Stimulated activated naive CD4-positive, alpha-beta T cell treated with Interleukin-2 at 50 U/mL for 16 hours (primary cell): ENCODE measurements at places on chromosomes 3 and 15.

DNA sequence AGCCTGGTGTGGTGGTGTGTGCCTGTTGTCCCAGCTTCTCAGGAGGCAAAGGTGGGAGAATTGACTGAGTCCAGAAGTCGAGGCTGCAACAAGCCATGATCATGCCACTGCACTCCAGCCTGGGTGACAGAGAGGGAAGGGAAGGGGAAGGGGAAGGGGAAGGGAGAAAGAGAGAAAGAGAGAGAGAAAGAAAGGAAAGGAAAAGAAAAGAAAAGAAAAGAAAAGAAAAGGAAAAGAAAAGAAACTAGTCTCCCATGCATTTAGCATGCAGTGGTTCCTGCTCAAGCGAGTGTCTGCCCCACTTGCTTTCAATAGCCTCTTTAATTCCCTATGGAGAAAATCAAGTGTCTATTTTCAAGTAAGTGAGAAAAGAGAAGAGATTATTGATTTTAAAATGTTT, 20.6 kb upstream of the CAPN7 start:
- no peak for DNase-seq

GRCh38 chr15:59335207-59335786, 37.4 kb downstream of the MYO1E start:
- no peak for DNase-seq

DNA sequence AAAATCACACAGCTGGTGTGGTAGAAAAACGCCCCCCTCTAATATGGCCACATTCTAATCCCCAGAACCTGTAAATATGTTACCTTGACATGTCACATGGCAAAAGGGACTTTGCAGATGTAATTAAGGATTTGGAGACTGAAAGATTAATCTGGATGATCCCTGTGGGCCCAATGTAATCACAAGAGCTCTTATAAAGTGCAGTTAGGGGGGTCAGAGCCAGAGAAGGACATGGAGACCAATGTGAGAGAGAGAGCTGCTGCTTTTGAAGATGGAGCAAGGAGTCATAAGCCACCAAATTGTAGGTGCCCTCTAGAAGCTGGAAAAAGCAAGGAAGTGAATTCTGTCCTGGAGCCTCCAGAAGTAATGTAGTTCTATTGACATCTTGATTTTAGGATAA, 152.6 kb downstream of the PEX5L start:
- no peak for DNase-seq

- DNase-seq = no peak
Observed at GRCh38 chr3:192913540-192913939, 4.1 kb downstream of the MB21D2 start.

DNA sequence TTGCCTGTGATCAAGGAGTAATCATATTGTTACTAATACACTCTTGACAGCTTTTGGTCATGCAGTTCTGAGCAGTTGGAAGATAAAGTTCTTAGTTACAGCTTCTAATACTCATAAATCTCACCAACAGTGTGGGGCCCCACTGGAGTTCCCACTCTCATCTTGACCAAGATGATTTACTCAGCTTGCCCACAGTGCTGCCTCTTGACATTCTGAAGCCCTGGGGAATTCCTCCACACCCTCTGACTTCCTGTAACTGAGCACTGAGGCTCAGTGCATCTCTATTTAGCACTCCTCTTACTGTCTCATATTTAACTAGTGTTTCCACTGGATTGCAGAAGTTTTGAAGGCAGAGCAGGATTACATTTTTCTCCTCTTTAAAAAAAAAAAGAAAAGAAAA, 1.9 kb upstream of the ARL6IP5 start:
- peak; percentile 80 for DNase-seq

GRCh38 chr3:193377591-193377990, 962 bp downstream of the ATP13A5 start:
- no peak for DNase-seq

DNA sequence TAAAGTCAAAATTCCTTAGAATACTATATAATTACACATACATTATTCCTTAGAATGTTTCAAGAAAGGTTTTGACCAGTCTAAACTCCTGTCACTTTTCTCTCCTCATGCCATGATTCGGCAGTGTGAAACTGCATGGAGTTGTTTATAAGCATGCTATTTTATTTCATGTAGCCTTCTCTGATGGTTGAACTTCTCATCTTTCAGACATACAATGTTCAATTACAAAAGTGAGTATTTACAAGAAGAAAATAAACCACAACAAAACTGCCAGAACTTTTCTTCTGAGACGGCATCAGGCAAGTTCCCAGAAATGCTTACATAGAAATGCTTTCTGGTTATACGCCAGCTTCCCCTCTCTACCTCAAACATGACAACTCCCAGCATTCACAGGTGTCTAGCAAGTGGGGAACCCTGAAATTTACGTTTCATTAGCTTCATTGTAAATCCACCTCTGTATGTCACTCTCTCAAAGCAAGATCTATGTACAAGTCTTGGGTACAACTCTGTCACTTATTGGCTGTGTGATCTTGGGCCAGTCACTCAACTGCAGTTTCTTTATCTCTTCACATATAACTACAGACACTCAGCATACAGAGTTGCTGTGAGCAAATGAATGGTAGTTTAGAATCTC, 42.7 kb downstream of the HDGFL3 start:
- no peak for DNase-seq

DNA sequence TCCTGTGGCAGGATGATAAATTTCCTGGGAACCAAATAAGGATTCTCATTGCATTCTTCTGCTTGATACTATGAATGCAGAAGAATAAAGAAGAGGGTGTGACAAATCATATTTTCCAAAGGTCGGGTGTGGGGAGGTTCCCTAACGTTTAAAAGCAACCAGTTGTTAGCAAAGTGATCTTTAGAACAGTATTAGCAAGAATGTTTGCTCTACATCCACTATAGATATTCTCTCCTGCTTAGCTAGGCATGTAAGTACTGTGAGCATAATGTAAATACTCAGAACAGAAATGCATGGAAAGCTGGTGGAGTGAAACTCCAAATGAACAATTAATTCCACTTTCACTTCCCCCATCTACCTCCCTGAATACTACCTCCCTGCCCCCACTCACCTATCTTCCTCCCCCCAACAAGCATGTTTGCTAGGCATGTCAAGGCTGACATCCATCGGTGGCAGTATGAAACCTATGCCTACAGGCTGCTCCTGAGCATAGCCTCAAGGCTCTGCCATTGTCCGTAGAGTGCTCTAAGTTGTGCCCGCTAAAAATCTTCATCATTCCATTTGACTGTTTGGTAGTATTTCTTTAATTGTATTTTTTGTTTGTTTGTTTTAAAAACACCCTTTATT, 329.7 kb downstream of the TIGIT start:
- no peak for DNase-seq

- no peak for DNase-seq
Observed at GRCh38 chr3:133674290-133674919, 12.7 kb upstream of the TOPBP1 start.

- no peak for DNase-seq
Observed at GRCh38 chr3:40299721-40300335, 9.7 kb upstream of the EIF1B start.

DNA sequence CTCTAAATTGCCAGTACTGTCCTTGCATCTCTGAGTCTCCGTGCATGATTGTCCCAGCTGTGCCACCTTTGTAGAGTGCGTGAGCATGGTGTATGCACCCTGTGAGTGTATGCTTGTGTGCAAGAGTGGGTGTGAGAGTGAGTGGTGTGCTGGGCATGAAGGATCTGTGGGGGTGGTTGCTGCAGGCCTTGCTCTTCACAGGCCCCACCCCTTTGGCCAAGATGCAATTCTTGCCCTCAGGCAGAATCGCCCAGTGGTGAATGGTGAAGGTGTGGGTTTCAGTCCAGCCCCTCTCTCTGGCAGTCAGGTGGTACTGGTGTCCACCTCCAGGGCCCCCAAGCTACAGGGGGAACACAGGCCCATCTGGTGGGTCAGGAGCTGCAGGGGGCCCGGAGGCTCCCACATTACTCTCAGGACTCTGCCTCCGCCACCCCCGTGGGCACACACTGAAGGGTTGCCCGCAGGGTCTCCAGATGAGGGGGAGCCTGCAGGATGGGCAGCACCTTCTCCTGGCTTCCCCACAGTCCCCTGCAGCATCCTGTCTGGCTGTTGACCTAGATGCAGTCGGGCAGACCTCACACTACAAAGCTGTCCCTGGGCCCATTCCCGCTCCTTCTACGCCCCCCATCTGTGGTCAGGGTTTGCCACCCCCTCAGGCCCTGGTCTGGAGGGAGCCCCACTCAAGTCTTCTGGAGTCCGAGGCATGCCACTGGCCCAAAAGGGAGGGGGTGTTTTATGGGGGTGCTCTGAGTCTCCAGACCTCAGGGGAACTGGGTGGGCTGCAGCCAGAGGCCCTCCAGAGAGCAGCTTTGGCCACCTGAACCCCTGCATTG, 8.3 kb upstream of the ROPN1B start:
- DNase-seq = no peak

- no peak for DNase-seq
Observed at GRCh38 chr15:52733088-52733487, 53.9 kb upstream of the ATOSA start.

DNA sequence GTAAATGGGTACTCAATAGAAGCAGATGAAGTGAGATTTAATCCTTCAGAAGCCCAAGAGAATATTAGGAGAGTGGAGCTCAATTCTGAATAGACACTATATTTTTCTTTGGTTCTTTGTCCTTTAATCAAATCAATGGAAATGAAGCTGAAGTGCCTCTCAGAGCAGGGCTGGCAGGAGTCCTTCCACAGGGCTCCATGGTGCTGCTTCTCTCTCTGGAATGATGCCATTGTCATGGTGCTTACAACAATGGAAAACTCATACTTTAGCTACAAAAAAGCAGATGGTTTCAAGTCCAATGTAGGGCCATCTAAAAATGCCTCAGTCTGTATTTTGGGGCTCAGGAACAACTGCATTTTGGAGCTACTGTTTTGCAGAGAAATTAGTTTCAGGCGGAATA, 125.1 kb downstream of the SNRK start:
- no peak for DNase-seq

- DNase-seq = no peak
Observed at GRCh38 chr3:38101811-38102443, 35.0 kb downstream of the ACAA1 start.

DNA sequence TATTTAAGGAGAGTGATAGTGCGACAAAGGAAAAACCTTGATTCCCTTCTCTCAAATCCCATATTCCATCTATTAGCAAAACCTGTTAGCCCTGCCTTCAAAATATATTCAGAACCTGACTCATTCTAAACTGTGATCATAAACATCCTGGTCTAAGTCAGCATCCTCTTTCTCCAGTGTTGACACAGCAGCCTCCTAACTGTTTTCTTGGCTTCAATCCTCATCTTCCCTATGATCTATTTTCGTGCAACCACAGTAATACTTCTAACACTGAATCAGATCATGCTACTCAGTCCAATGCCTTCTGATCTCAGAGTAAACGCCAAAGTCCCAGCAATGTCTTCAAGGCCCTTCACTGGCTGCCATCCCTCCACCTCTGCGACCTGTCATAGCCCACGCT, 785.1 kb downstream of the EDEM1 start:
- DNase-seq = no peak

DNA sequence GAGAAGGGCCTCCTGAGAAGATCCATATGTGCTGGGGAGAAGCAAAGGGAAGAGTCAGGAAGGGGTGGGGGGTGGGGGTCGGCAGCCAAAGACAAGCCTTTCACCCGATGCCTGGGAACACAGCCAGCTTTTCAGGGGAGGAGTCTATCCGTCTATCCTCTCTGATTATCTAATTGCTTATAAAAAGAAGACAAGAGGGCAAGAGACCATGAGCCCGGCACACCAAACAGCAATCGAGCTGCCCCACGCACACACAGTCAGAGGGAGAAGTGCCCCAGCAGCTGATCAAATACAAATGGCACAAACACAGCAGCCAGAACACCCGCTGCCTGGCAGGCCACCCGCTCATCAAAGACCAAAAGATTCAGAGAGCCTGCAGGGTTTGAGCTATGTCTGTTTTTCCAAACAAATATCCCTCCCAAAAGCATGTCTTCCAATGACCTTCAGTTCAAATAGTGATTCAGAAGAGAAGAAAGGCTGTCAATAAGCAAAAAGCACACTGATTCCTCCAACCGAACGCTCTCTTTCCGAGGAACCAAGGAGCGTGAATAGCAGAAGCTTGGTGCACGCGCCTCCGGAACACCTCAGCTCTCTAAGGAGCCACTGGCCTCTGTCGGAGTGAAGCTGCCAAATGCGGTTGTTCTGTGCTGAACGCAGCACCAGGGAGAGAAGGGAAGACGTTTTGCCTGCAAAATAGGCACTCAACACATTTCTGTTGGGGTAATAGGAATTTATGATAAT, 419.2 kb downstream of the OCA2 start:
- no peak for DNase-seq

DNA sequence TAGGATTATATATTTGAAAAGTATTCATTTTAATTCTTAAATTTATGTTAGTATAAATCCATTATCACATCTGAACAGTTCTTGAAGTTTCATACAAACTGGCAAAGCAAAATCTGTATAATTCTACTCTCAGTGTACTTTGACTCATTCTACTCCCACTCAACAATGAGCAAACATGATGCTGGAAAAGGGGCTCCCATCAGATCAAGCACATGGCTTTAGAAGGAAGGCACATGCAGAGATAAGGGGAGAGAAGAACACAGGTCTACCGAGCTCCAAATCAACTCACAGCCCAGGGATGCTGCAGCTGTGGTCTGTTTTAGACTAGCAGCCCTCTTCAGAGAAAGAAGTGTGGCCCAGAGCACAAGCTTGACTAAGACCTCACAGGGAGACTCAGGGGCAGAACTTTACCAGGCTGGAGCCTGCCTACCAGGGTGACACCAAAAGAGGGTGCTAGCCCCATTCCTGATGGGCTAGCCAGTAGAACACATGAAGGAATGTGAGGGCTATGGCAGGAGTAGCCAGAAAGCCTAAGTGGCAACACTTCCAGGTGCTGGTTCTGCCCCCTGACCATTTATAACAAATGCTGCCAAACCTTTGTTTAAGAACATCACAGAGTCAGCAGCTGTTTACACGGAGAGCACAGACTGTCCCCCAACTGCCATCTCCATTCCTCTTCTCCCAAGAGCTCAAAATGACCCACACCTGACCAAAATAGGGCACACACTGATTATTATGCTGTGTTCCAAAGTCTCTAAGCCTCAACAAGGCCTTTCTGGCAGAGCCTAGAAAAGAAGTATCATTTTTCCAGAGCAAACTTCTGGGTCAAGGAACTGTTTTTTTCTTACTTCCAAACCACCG, 19.5 kb downstream of the SEC22C start:
- DNase-seq = no peak

- no peak for DNase-seq
Observed at GRCh38 chr3:78434801-78435200, 1333.0 kb downstream of the ROBO1 start.

GRCh38 chr3:39388741-39389248, 5.6 kb downstream of the SLC25A38 start:
- no peak for DNase-seq
